ENCODE measurements at places on chromosomes 2 and 18.

GRCh38 chr2:201780674-201781493 lies at the start of gene ALS2:
ALS2 (minus strand) TSS chr2:201780933; CDS start chr2:201768885, 12,048 bp downstream.
- DNase-seq = peak; percentile 95

DNA sequence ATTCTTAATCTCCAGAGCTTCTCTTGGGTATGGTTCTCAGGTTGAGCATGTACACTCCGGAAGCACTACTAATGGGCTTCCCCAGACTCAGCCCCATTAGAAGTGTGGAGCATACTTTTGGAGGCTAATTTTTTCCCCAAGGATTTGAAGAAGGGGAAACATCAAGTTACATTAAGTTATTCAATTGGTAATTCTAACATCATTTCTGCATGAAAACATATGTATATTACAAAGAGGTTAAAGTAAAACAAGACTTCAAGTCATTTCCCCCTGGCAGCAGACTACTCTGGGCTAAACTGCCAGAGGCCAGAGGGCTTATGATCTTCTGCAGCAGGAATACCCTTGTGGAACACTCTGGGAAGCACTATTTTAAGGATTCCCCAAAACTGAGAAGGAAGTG lies 227.7 kb upstream of the STK17B start:
- no peak for DNase-seq

- DNase-seq = peak; percentile 18
Measured at GRCh38 chr2:217370391-217370790, 510.5 kb upstream of the TNP1 start.

- no peak for DNase-seq
Measured at GRCh38 chr2:231523451-231524285, 6.6 kb downstream of the NMUR1 start.

DNA sequence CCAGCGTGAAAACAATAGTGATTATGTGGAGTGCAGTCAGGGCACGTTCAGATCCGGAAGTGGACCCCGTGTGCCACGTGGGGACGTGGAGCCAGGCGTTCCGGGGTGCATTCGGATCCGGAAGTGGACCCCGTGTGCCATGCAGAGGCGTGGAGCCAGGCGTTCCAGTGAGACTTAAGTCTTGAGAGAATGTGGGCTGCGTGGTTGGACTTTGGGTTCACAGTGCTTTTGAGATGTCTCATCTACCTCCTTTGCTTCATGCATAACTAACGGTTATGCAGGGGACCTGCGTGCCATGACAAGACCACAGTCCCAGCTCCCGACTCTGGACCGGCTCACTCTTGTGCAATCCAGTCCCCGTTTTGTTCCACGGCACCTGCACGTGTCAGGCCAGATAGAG lies 28.8 kb downstream of the CTDP1 start:
- DNase-seq = no peak

DNA sequence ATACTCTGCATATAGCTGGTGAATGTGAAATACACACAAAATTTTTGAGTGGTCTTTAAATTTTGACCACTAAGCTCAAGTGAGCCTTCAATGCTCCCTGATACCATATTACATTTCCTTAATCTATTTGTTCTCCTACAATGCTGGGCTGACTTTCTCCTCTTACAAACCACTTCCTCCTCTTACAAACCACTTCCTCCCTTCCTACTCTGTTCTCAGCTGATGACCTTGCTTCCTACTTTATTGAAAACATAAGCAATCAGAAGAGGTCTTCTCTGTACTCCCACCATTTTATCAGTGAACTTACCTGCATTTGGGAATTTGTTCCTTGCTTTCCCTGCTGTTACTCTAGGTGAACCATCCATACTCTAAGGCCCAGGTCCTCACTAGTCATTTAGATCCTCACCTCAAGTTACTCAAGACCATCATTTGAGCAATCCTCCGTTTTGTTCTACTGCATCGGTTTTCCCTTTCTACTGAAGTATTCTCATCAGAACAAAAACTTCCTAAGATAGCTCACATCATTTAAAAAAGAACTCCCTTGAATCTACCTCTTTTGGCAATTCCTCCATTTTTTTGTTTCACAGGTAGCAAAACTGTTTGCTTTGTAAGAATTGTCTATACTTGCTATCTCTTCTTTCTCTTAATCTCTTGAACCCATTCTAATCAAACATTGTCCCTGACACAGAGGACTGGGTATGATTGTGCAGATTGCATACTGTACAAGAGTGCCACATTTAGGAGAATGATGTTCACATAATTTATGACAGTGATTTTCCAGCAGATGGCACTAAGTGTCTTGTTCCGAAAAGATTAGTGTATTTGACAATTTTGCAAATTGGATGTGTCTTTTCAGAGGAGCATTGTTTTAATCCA lies 96.5 kb downstream of the EPB41L5 start:
- no peak for DNase-seq

- DNase-seq = no peak
Measured at GRCh38 chr2:61786876-61787275, 67.0 kb downstream of the FAM161A start.

- no peak for DNase-seq
Measured at GRCh38 chr2:216870508-216871332, 10.9 kb upstream of the TNP1 start.

- DNase-seq = no peak
Measured at GRCh38 chr2:184137955-184138354, 460.4 kb upstream of the ZNF804A start.

DNA sequence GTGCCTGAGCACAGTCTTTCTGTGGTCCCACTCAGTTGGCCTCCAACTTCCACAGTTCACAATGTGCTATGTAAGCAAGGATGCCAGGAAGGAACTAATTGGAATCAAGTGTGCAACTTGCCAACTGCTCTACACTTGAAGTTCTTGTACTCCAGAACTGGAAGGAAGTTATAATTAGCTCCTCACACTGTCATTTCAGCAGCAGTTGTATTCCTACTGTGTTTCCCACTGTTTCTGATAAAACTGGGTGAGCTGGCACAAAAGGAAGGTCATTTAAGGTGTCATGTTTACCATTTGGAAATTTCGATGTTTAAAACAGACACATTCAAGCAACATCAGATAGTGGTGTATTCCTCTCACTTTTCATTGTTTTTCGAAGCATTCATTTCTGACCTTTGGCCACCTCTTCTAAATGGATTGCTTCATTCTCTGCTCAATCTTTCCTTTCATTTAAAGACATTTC lies 84.2 kb downstream of the ANTXR1 start:
- DNase-seq = no peak

GRCh38 chr2:200411831-200412230 lies 98.0 kb downstream of the KCTD18 start:
- DNase-seq = no peak

- no peak for DNase-seq
Measured at GRCh38 chr2:102401456-102401855, 21.5 kb upstream of the IL18RAP start.

DNA sequence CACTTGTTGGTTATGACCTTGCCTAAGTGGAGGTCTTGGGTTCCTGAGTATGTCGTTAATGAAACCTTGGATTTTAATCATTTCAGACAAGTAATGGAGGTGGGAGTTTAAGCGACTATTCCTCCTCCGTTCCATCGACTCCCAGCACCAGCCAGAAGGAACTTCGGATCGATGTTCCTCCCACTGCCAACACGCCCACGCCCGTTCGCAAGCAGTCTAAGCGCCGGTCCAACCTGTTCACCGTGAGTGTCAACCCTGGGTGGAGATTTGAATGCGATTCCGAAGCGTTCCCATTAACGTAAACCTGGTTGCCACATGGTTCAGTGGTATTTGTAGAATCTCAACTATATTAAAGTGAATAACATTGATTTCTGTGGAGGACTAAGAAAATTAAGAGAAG lies 305.4 kb downstream of the AGAP1 start:
- no peak for DNase-seq

DNA sequence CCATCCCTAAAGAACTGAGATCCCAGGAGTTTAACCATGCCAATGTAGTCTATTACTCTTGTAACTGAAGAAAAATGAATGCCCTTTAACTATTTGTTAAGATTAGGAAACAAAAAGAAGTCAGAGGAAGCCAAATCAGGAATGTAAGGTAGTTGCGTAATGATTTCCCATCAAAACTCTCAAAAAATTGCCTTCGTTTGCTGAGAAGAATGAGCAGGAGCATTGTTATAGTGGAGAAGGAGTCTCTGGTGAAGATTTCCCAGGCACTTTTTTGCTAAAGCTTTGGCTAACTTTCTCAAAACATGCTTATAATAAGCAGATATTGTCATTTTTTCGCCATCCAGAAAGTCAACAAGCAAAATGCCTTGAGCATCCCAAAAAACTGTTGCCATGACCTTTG lies 224.0 kb upstream of the SIX2 start:
- DNase-seq = no peak

- no peak for DNase-seq
Measured at GRCh38 chr2:176934869-176935415, 277.7 kb upstream of the HNRNPA3 start.

- DNase-seq = no peak
Measured at GRCh38 chr18:62832282-62832681, 116.9 kb downstream of the PHLPP1 start.

GRCh38 chr2:38797953-38798352 lies 19.9 kb downstream of the GEMIN6 start:
- DNase-seq = no peak

DNA sequence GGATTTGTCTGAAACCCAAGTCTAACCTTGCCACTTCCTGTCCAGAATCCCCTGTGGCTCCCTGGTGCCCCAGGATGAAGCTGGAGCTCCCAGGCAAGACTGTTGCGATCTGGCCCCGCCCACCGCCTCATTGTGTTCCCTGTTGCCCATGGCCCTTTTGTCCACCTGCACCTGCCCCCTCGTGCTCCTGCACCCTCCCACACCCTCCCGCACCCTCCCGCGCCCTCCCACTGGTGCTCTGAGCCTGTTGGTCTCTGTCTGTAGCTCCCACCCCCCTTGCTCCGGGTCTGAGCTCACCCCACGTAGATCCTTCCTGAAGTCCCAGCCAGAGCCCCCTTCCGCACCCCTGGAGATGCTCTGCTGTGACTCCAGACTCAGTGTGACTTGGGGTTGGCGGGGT lies 244.4 kb downstream of the ATAD2B start:
- no peak for DNase-seq

DNA sequence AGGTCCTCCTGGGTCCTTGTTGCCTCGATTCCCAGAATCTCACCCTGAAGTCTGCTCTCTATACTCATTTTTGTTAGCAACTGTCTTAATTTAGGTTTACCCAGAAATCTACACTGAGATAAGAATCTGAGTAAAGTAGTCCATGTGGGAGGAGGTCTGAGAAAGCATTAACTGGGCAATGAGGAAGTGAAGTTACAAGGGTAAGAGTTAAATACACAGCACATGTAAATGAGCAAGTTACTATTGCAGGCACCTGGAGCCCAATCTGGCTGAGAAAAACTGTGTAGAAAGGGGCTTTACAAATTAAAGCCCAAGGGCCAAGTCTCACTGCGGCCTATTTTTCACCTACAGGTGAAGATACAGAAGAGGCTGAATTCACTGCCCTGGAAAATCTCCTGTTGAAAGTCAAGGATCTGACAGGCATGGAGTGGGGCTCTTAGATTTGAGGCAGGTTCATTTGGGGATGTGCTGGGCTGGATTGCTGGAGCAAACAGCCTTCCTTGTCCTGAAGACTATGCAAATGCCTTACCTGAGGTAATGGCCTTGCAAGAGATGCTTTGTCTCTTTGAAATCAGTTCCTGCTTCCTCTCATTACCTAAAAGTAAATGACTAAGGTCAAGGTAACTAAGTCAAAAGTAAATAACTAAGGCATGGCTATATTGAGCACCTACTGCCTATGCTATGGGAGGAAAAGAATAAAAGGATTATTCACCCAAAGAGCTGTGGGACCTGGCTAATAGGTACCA lies 84.4 kb upstream of the DYNAP start:
- DNase-seq = no peak

GRCh38 chr18:8928847-8929780 lies 173.4 kb upstream of the NDUFV2 start:
- DNase-seq = no peak

DNA sequence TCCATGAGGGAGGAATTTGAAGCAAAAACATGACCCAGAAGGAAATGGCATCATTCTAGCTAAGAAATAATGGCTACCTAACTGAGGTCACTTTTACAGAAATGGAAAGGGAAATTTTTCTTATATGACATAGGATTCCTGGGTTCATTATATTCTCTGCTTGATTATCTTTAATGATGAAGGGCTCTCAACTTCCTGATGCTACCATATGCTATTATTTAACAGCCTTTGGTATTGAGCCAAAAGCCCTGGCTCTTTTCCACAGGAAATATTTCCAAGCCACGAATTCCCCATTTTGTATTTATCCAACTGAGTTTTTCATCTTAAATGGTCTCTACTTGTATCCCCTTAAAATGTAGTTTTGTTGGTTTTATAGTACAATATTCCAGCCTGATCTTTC lies 63.2 kb upstream of the NPAS2 start:
- DNase-seq = no peak

DNA sequence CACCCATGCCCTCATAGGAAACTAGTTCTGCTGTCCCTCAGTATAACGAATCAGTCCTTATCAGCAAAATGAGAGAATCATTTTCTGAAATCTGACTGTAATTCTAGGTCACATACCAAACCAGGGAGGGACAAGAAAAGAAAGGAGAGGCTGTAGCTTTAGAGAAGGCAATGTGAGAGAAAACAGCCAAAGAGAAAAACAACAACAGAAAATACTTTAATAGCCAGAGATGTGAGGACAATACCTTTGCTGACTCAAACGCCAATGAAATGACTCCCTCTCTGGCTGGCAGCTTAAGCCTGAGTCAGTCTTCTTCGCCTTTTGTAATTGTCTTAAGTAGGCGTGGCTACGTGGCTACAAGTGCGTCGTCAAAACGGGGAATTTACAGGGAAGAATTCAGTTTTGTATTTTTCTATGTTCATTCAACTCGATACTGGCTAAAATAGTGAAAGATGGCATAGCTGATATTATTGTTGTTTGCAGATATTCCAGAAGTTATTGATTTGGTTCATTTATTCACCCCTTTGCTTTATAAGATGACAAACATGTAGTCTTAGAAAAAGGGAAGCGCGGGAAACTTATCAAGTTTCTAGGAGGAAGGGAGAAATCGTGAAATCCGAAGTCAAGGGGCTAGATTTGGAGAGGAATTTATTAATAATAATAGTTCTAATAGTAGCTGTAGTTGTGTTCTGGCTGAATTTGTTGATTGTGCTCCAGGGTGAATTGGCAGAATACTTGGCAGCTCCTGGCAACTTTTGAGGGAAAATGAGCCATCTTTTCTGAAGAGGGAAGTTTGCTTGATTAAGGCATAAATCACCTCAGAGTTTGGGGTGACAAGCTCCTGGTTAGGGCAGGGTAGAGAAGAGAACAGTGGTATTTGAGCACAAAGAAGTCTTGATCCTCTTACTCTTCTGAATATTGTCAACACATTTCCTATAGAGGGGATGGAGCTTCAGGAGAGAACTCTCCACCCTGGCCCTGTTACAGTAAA lies at the start of gene IL1A:
Gene IL1A, minus strand, starts transcription at position 295 of the 991 bp plus-strand sequence. CDS start 723 bp downstream, outside the sequence.
- DNase-seq = no peak

DNA sequence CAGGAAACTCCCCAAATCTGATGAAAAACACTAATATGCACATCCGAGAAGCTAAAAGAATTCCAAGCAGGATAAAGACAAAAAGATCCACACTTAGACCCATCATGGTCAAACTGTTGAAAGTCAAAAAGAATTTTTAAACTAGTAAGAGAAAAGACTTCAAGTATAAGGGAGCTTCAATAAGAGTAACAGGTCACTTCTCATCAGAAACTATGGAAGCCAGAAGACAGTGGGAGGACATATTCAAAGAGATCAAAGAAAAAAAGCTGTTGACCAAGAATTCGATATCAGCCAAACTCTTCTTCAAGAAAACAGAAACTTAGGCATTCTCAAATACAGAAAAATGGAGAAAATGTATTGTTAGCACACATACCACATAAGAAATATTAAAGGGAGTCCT lies 50.4 kb downstream of the ZC3H8 start:
- no peak for DNase-seq

GRCh38 chr2:43426305-43427031 lies 169.4 kb downstream of the THADA start:
- DNase-seq = peak; percentile 51

GRCh38 chr18:65753520-65753919 lies 2.7 kb downstream of the CDH7 start:
- no peak for DNase-seq
